Cardiac septum (tissue), 1 donor: ENCODE measurements at places on chromosomes 3 and 15.
A peak's percentile ranks its signal among the peaks of the same experiment; 100 is the strongest.

- DNase-seq: no peak
Measured at GRCh38 chr3:148958696-148959095, 32.6 kb upstream of the GYG1 start.

GRCh38 chr15:36407647-36408046 lies 171.8 kb upstream of the CDIN1 start:
- no peak for DNase-seq

GRCh38 chr3:176867681-176868663 lies 329.3 kb downstream of the TBL1XR1 start:
- DNase-seq: no peak

DNA sequence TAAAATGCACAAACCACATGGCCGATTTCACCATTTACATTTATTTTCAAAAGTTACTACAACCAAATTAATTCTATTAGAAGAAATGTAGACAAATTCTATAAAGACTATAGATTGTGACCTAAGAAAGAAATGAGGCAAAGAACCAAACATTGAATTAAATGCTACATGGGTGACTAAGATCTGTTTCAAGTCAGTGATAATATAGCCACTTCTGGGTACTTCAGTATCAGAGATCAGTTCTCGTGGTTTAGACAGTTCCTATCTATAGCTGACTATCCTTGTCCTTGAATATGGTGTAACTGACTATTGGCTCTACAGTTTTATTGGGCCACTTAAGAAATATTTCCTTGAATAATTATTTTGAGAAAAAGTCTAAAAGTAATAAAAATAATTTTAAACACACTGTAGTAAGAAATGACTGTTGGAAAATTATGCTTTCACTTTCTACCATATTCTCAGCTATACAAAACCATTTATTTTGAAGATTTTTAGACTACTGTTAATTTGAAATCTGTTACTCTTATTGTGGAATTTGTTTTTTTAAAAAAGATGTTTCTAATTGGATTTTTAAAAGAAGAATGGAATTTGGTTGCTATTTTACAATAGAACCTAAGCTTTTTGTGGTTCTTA lies 14.1 kb downstream of the KCNMB3 start:
- no peak for DNase-seq

DNA sequence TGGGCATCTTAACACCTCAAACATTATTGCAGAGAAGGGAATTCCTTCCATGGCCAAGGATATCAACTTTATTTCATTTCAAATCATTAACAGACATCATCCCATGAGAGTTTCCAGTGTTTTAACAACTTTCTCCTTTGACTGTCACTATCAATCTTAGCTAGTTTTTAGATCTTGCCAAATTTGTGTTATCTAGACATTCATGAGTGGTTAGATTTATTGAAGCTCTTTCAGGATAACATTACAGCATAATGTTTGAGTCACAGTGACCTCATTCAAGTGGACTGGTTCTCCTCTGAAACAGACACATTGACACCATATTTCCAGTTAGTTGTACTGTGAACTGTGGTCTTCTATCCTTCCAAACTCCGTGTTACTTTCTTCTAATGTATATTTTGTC lies 8.6 kb upstream of the TNFAIP8L3 start:
- DNase-seq: no peak

GRCh38 chr3:105904678-105905284 lies 36.0 kb upstream of the CBLB start:
- DNase-seq: no peak

GRCh38 chr15:58432401-58432800 lies 610 bp downstream of the LIPC start:
- no peak for DNase-seq

- no peak for DNase-seq
Measured at GRCh38 chr3:188807006-188807405, 364.8 kb upstream of the TPRG1 start.

DNA sequence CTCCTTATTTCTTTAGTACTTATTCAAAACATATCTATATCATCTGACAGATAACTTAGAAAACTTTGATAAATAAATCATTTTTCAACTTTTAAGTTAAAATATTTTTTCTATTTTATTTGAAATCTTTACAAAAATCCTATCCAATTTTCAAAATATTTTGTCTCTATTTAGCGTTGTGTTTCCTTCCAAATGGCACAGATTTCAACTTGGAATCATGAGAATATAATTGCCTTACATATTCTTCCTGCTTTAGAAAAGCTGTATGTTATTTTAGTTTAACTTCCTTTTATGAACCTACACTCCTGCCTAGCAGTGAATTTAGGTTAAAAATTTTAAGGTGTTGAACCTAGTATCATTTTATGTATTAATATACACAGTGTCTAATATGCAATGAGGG lies 38.2 kb downstream of the BCHE start:
- no peak for DNase-seq

DNA sequence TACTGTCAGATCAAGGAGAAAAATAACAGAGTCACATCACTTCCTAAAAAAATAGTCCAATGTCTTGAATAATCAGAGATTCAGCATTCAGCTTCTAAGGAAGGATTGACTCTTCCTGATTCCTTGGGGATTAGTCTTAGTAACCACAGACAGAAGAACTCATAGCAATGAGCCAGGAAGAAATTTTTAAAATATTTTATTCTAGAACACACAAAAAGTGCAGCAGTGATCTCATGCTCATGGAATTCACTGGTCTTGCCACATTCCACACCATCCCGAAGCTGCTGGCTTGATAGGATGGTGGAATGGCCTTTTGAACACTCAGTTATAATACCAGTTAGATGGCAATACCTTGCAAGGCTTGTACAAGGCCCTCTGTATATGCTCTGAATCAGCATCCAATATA lies 43.0 kb upstream of the ABI3BP start:
- DNase-seq: no peak

- no peak for DNase-seq
Measured at GRCh38 chr3:69579306-69580041, 159.8 kb upstream of the MITF start.

DNA sequence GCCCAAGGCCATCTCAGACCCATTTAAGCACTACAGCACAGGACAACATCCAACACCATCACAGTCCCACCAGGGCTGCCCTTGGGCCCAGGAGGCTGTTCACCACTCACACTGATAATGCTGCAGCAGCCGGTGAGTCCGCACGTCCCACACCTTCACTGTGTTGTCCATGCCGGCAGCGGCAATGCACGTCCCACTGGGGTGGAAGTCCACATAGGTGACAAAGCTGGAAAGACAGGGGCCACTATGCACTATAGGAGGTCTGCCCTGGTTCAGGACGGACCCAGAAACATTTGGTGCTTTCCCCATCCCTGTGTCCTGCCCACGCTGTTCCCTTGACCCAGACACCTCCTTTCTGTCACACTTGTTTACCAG lies 8.5 kb downstream of the POC1A start:
- DNase-seq: no peak

- DNase-seq: no peak
Measured at GRCh38 chr3:126309165-126309564, 48.0 kb downstream of the KLF15 start.

- no peak for DNase-seq
Measured at GRCh38 chr3:160459450-160459970, 9.9 kb upstream of the TRIM59 start.

GRCh38 chr3:115814778-115815380 lies 191.6 kb downstream of the GAP43 start:
- DNase-seq: peak; percentile 78

DNA sequence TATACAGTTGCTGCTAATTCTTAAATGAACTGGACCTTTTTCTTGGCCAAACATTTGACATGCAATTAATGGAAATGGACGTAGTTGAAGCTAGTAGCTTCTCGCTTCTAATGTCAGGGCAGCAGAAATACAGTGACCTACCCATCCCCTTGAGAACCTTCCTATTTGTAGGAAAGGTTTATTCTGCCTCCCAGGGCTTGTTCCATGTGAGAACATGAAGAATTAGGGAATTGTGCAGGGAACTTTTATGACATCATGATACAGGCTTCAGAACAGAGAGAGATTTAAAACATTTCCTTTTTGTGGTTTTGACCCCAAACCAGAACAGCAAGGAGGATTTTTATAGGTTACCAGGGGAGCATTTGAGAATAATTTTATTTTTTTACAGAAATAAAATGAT lies 406.6 kb upstream of the PPP2R3A start:
- DNase-seq: no peak

DNA sequence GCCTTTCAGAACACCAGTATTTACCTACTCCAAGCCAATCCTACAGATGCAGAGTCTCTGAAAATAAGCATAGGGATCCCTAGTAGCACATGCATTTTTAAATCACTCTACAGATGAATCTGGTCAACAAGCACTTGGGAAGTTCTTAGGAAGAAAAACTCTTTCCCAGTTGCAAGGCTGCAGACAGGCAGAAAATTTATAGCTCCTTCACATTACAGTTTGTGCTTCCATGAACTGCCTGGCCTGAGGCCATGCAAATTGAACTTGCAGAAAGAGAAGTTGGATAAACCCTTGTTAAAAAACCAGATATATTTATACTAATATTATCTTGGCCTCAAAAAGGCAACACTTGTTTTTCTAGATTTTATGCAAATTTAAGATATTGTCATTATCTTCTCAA lies 256.9 kb downstream of the EPHA3 start:
- DNase-seq: no peak

DNA sequence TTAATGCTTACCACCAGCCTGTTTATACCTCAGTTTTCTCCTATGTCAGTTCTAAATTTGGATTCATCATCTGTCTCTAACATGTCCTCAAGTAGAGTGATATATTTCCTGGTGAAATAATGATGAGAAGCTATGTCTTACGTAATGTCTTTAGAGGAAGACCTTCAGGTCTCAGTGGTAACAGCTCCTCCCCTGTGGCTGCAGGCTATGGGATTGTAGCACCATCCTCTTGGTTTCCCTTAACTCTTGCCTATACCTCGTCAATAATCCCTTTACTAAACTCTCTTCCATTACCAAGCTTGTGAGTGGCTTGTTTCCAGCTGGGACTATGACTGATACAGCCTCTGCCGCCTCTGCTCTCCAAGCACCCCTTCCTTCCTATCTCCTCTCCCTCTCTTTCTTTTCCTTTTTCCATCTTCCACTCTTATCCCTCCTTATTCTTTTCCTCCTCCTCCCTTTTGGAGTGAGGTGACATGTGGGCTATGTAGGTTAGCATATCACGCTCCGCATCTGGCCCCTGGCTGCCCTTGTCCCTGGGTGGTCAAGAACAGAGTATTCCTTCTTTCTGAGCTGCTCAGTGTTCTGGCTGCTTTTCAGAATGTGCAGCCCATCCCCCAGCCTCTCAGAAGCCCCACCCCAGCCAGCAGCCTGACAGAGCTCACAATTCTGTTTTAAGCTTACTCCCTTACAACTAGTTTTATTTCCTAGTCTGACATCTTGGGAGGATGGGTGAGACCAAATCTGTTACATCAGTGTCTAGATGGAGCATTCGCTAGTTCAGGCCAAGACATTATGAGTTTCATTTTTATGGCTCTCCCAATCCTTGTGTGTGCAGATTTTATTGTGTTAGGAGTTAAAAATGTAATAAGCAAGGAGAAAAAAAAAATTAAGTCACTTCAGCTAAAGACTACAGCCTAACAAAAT lies 75.0 kb upstream of the RNU6-1 start:
- DNase-seq: no peak

DNA sequence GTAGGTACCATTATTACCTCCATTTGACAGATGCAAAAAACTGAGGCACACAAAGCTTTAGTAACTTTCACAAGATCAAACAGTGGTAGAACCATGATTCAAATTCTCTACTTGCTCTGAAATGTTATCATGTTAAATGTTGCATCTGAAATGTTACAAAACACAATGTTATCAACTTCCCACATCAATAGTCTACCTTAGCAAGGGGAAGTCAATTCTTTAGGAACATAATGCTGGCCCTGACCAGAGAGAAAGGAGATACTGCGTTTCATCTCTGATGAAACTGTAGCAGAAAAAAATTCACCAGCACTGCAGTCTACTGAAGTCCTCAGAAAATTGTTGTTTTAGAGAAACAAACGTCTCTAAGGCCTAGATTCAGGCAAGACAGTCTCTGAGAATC lies 174.1 kb downstream of the SATB1 start:
- DNase-seq: no peak

DNA sequence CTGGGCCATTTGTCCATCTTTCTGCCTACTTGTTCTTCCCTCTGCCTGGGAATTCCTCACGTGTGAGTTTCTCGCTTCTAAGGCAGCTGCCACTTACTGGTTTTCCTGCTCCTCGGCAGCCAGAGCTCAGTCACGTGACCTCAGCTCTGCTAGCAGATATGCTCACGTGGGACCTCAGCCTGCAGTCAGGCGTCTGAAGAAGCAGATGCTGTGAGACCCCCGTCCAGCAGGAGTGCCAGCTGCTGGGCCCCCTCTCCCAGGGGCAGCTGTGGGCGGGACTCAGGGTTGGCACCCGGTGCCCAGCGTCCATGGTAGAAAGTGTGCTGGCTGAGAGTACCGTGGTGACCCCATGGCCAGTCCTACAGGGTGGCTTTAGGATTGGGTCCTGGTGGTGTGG lies 161.3 kb upstream of the TLE3 start:
- peak; percentile 89 for DNase-seq

- DNase-seq: no peak
Measured at GRCh38 chr15:23869396-23869795, 182.3 kb upstream of the NDN start.

GRCh38 chr3:14177580-14178246 lies 688 bp downstream of the XPC start:
- DNase-seq: no peak

DNA sequence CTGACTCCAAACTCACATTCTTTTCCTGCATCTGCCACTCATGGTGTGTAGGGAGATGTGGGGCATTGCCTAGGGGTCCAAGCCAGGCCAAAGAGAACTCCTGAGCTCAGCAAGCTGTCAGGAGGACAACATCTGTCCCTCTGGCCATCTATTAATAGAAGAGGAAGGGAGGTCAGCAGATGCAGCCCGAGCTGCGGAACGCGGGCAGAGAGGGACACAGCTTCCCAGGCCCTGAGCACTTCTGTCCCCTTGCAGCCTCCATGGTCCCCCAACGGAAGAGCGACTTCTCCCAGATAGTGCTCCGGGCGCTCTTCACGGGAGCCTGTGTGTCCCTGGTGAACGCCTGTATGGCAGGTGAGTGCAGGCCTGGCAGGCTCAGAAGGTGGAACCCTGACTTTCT lies 37.3 kb upstream of the PDE8A start:
- DNase-seq: no peak

DNA sequence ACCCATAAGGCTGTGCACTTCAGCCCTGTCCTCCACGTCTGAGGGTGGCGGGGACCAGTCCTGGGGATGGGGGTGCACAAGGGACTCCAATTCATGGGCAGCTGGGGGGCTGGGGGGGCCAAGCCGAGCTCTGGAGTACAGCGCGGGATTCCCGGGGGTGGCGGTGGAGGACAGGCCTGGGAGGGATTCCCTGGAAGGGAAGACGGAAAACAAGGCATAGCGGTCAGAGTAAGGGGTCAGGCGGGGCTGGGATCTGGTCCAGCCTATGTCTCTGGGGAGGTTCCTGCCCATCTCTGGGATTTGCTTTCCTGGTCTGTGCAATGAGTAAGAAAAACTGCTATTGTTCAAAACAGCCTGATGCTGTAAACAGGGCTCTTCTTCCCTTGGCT lies 8.1 kb upstream of the IGDCC3 start:
- no peak for DNase-seq
